Nephron progenitor cell (in vitro differentiated cells): ENCODE measurements at places on chromosomes 7 and 10.

DNA sequence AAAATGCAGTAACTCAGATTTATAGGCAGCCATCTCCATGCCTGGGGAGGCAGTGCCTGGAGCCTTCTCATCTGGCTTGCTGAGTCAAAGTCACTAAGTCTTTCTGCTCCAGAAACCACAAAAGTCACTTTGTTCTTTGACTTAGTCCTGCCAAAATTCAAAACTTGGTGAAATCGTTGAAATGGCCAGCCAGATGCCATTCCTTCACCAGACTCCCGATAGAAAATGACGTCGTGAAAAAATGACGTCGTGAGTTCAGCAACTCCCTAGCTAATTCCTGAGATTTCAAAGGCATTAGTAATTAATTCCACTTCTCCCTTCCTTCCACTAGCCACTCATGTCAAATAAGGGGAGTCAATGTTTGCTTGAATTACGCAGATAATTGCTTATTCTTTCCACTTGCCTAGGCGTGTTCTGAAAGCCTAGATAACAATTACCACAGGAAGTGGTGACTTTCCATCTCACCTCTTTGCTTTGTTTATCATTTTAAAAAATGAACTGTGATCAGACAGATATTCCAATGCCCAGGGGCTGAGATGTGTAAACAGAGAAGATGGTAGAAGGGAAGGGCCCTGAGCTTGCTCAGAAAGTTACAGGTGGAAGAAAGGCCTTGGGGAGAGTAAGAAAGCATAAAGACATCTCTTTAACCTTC lies 48.5 kb upstream of the OSBPL3 start:
- DNase-seq, result no peak

DNA sequence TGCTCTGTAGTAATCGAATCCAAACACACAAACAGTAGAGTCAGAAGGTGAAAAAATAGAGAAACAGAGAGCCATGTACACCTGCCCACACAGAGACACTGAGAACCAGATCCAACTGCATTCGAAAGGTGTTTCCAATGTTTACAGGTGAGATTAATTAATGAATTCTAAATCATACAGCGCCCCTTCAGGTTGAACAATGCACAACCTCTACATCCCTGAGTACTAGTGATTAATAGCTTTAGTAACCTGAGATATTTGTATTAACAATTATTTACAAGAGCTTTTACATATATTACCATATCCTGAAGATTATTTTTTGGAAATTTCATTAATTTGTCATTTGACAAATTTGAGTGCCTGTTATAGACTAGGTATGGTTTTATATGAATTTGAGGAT lies 7.6 kb upstream of the MRC1 start:
- no peak for DNase-seq

- DNase-seq, result no peak
Measured at GRCh38 chr10:110425684-110426293, 71.9 kb upstream of the DUSP5 start.

GRCh38 chr7:87310790-87311419 lies 34.6 kb upstream of the CROT start:
- no peak for DNase-seq

- DNase-seq, result no peak
Measured at GRCh38 chr7:131504157-131504899, 52.1 kb downstream of the PODXL start.

DNA sequence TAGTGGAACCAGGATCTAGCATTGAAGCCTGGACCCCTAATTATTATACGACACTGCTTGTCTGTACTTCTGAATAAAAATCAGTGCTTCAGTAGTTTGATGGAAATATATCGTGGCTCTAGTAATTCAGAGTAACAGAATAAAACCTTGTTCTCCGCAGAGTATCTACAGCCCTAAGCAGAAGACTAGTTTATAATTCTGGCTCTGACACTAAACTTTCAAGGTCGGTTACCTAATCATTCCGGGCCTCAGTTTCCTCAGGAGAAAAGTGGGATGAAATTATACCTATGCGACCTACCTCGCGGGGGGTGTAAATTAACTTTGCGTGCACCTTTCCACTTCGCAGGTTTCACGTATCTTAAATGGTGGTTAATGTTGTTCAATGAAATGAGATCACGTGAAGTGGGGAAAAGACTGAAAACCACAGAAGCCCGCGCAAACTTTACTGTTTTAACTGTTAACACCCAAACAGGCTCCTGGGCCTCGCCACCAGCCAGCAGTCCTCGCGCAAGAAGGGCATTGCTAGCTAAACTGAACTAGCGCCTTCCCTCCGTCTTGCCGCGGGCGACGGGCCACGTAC lies 615 bp downstream of the THAP5 start:
- DNase-seq, result no peak

DNA sequence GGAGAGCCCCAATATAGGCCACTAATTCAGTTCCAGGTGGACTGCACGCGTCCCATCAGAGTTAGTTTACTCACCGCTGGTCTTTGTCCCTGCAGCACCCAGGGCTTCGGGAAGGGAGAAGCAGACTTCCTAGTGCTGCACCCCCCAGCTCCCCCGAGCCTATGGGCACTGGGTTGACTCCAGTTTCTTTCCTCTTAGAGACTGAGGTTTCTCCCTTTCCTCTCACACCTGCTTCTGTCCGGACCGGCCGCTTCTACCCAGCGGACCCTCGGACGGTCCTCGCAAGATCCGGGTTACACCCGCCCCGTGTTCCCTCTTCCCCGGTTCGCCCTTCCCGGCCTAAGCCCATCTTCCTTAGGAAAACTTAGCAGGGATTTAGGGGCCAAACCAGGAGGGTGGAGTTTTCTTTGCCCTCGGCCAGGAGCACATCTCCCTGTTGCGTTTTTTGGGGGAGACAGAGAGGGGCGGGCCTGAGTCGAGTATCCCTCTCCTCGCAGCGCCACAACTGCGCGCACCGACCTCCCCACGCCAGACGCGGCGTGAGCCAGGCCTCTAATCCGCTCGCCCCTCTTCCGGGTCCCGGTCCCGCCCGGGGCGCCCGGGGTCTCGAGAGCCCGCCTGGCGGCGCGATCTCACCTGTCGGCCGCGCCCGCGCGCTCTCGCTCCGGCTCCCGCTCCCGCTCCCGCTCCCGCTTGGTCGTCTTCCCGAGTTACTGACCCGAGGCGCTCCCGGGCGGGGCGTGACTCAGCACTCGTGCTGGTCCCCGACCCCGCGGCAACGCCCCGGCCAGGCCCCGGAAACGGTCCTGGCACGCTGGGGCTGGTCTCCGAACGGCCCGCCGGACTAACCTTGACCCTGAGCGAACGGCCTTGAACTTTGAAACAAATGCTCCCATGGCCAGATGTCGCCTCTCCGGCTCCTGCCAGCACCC lies at the start of gene AIFM2:
Gene AIFM2 (minus strand): TSS at position 728 of the 932 bp plus-strand sequence. CDS start 8,741 bp downstream, outside the sequence.
- peak; percentile 76 for DNase-seq

GRCh38 chr7:37853468-37853867 lies 5.1 kb downstream of the NME8 start:
- peak; percentile 10 for DNase-seq

DNA sequence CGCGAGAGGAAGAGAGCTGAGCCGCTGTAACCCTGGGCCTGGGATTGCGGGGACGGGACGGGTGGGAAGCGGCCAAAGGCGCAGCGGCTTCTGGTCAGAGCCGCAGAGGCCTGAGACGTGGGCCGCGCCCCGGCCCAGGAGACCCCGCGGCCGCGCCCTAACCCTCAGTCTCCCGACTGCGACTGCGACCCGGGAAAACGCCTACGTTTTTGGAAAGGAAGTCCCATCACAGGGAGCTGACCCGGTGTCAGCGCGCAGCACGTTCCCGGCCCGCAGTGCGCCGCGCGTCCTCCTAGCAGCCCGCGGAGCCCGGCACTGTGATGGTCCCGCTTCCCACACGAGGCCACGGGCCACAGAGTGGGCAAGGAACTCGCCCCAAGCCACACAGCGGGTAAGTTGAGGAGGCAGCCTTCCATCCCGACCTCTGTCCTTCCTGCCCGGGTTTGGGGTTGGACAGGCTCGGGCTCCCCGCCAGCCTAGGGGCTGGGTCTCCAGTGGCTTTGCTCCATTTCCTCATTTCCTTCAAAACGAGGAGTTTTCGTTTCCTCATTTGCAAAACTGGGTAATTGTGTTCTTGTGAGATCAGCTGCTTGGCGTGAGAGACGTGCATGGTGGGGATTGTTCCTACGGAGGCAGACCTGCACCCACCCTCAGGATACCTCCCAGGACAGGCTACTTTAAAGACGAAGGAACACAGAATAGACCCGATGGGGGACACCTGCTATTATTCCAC lies 1.2 kb downstream of the GPNMB start:
- DNase-seq, result no peak

GRCh38 chr7:145431834-145432233 lies 596.0 kb upstream of the TPK1 start:
- DNase-seq, result no peak

- peak; percentile 58 for DNase-seq
Measured at GRCh38 chr7:49774459-49775064, 1.1 kb downstream of the VWC2 start.

DNA sequence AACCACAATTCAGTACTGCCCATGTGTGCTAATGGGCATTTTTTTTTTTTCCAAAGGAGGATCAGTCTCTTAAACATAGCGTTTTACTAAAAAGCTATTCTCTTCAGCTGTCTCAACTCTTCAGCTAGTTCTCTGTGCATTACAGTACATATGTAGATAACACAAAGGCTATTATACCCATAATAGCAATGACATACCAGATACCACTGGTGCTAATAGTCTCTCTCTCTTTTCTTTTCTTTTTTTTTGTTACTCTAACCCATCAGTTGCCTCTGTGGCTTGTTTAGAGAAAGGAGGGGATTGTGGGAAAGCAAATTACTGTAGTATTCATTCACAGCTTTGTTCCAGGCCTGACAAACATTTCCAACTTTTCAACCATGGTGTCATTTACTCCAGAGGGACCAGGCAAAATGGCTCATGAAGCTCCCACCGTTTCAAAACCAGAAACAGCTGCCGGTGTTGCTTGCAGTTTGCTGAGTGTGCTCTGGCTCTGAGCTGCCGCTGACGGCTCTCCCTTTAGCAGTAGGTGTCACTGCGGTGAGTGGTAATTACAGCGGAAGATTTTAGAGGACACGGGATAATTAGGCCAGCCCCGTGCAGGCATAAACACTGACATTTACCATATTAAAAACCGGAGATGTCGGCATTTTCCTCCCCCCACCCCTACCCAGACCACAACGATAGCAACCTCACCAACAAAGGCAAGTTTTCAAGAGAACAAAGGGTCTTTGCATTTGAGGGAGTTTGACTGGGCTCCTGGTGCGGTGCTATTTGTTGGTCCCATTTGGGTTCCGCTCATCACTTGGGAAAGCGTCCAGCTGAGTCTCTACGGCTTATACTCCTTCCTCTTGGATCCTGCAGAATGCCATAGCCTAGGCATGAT lies 1005.5 kb downstream of the KCNMA1 start:
- DNase-seq, result peak; percentile 16

DNA sequence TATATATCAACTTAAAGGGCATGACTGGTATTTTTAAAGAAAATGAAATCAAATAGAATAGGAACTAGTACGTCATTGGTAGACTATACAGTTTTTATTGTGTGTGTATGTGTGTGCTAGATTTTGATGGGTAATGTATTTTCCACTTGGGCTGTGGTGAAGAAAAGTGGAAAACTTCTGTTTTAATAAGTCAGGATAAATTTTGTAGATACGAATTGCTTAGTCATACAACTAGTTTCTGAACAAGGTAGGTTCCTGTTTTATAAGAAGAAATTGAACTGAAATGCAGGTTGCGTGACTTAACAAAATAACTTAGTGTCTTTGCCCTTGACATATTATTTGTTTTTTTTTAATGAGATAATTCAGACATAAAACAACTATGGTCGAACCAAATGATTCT lies 24.3 kb downstream of the UBN2 start:
- DNase-seq, result no peak

DNA sequence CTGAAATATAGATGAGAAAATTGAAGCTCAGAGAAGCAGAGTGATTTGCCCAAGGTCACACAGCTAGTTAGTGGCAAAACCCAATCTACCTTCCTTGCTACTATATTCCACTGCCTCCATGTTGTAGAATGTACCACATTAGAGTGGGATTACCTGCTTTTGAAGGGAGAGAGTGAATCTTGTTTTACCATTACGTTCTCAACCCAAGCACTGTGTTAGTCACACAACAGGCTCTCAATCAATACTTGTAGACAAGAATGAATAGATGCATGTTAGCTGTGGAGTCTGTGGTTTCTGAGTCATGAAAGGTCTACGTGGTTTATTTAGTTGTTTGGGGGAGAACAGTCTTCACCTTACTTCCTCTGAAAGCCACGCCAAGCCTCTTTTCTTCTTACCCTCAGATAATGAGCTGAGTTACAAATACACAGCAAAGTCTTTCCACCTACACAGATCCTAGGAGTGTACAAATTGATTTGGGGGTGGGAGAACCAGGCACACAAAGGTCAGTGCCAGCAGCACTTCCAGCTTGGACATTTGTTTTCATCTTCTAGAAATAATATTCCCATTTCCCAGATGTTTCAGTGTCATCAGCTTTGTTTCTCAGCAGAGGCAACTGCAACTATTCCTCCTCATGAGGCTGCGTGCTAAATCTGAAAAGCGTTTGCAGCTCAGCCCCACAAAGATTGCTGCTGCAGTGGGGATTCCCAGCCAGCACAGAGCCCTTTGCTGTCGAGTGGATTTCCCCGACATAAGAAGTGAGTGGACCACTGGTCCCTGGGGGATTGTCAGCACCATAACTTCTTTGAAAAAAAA lies 71.5 kb upstream of the ADO start:
- DNase-seq, result no peak

DNA sequence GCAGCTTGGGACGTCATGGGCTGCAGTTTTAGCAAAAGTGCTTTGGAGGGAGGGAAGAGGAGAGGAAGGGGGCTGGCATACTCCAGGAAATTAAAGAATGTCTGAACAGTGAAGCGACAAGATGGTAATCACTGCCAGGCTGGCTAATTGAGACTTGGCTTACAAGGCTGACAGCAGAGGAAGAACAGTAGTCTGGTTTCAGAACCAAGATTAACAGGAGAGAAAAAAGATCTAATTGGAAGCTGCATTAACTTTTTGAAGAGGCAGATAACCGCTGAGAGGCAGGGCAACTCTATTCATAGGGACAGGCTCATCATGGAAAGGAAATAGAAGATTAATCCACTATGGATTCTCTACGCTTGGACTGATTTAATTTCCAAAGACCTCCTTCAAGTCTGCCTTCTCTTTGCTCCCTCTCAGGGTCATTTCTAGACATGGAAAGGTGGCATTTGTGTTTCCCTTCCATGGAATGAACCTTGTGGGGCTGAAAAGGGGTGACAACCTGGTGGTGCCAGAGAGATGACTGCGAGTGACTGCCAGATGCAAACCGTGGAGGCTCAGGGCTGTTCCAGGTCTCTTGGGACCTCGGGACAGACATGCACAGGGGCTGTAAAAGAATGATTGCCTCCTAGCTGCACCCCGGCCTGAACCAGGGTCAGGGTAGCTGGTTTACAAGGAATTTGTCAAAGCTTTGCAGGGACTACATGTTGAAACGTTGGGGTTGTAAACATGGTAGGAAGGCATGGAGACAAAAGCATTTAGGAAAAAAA lies 210.2 kb upstream of the NPY start:
- peak; percentile 8 for DNase-seq

DNA sequence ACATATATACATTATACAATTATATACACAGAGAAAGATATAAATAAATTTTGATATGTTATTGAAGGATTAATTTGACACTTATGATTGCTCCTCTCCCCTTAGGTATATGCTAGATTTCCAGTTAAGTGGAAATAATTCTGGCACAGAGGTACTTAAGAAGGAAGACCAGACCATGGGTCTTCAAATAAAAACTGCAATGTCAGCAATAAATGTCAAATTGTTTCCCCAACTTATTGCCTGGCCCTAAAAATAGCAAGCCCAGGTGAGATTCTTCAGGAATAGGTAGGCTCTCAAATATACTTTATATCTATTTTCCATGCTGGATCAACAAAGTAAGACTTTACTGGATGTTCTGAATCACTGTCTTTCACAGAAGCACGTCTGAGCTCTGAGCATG lies 551.3 kb upstream of the STEAP1 start:
- no peak for DNase-seq

- no peak for DNase-seq
Measured at GRCh38 chr7:93203496-93203895, 22.8 kb downstream of the HEPACAM2 start.
